A172 (cell line): ENCODE measurements at places on chromosomes 6 and 20.

GRCh38 chr20:10448270-10449156 lies 13.4 kb downstream of the SLX4IP start:
- DNase-seq: no peak

- DNase-seq: no peak
These were observed 144.0 kb downstream of the THBS2 start for GRCh38 chr6:169109411-169110220.

- DNase-seq: no peak
These were observed 632.7 kb upstream of the PTCHD4 start for GRCh38 chr6:48743738-48744137.

GRCh38 chr6:28774292-28775051 lies 149.3 kb downstream of the TRIM27 start:
- no peak for DNase-seq

- no peak for DNase-seq
These were observed 9.7 kb downstream of the BTN3A1 start for GRCh38 chr6:26411751-26412150.

DNA sequence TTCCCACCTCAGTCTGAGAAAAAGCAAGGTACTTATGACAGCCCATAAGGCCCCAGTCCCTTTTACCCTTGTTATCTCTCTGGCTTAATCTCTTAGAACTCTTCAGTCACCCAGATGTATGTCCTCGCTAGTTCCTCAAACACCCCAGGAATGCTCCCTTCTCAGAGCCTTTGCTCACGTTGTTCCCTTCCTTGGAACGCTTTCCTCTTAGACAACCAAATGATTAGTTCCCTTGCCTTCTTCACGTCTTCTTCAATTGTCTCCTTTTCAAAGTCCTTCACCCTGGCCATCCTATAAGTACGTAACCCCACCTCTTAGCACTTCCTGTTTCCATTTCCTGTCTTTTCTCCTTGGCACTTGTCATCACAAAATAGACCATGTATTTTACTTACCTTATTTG lies 1.1 kb upstream of the APOBEC2 start:
- DNase-seq: no peak

- DNase-seq: no peak
These were observed 310.7 kb downstream of the CD83 start for GRCh38 chr6:14428269-14428668.

DNA sequence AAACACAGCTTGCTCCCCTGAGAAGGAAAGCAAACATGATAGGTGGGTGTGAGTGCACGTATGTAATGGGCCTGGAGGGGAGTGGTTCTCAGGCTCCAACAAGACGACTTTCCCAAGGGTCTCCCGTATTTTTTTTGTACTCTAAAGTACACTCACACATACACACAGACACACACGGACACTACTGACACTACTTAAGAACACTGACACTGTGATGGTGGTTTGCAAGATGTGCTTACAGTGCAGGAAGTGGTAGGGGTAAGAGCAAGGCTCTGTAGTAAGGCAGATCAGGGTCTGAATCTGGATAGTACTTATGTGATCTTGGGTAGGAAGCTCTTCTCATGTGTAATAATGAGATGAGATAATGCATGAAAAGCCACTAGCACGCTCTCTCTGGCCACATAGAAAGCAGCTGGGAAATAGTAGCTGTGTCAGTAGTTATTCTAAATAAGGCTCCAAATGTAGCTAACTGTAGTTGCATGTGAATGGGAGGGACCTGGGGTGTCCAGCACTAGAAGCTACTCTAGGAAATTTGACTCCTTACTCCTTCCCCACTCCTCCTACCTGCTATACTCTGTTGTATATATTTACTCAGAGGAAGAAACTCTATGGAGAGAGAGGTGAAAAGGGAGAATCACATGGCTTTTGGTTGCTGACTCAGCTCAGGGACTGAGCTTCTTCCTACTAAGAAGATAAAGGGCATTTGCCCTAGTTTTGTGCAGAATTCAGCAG lies 8.4 kb upstream of the ZBTB24 start:
- DNase-seq: peak; percentile 4

DNA sequence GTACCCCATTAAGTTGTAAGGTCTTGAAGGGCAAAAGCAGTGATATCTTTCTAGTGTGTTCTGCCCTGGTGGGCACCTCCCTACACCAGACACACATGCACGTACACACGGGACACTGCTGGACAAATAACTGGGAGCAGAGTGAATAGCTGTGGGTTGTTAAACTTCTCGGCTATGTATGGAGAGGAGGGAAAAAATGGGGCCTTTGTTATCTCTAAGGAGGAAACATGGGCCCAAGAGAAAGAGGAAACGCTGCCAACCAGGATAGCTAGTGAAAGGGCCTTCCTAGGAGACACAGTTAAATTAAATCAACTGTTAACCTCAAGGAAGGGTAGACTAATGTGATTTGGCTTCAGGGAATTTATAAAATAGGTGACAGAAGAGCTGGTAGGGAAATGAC lies 169.7 kb downstream of the MYLK4 start:
- DNase-seq: no peak

- no peak for DNase-seq
These were observed 76.5 kb downstream of the SPTLC3 start for GRCh38 chr20:13085275-13085674.

- peak; percentile 41 for DNase-seq
These were observed 1.4 kb upstream of the EPM2A start for GRCh38 chr6:145736661-145737144.

- DNase-seq: peak; percentile 64
These were observed 153.3 kb downstream of the SCML4 start for GRCh38 chr6:107670792-107671199.

GRCh38 chr6:24931718-24932691 lies 3.8 kb downstream of the RIPOR2 start:
- DNase-seq: peak; percentile 52

DNA sequence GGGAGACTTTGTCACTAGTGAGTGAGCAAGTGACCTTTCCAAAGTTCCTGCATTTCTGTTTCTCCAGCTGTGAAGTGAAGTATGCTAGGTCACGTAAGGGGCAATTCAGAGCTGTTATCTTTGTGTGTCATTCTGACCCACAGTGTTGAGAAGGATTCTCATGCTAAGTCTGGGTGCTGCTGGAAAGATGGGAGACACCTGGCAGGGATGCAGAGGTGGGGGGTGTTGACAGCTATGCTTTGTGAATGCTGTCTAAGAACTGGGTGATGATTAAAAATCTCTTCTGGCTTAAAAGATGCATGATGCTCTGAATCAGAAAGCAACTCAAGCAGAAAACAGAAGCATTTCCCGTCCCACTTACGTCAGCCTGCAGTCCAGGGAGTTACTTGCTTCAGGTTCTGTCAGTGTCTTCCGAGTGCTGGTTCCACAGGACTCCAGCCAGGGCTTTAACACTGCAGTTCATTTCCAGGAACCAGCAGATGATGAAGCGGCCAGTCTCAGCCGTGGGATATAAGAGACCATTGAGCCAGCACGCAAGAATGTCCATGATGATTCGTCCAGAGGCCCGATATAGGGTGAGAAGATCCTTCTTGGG lies 30.9 kb upstream of the ASXL1 start:
- DNase-seq: peak; percentile 48

GRCh38 chr20:44008806-44009678 lies 94.4 kb downstream of the TOX2 start:
- no peak for DNase-seq

DNA sequence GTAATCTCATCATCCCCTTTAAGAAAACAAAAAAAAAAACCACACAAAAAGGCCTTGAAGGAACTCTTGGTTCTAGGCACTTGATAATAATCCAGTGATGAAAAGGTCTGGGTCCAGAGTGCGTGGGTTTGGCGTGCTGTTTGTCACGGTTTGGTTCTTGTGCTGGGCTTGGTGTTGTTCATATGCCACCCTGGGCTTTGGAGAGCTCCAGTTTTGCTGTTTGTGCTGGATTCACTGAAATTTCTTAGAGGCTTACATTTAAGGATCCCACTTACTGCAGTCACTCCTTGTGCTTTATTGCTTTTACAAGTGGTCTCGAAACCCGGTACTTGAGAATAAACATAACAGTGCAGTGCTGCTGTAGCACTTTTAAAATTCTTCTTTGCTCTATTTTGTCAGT lies 68.8 kb upstream of the XRN2 start:
- no peak for DNase-seq

DNA sequence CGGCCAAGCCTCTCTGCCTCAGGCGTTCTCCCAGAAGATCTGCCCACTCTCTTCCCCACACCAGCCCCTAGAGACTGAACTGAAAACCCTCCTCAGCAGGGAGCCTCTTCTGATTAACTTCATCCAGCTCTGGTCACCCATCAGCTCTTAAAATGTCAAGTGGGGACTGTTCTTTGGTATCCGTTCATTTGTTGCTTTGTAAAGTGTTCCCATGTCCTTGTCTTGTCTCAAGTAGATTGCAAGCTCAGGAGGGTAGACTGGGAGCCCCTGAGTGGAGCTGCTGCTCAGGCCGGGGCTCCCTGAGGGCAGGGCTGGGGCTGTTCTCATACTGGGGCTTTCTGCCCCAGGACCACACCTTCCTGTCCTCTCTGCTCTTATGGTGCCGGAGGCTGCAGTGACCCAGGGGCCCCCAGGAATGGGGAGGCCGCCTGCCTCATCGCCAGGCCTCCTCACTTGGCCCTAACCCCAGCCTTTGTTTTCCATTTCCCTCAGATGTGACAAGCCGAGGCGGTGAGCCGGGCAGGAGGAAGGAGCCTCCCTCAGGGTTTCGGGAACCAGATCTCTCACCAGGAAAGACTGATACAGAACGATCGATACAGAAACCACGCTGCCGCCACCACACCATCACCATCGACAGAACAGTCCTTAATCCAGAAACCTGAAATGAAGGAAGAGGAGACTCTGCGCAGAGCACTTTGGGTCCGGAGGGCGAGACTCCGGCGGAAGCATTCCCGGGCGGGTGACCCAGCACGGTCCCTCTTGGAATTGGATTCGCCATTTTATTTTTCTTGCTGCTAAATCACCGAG lies 14.2 kb downstream of the VEGFA start:
- DNase-seq: no peak

DNA sequence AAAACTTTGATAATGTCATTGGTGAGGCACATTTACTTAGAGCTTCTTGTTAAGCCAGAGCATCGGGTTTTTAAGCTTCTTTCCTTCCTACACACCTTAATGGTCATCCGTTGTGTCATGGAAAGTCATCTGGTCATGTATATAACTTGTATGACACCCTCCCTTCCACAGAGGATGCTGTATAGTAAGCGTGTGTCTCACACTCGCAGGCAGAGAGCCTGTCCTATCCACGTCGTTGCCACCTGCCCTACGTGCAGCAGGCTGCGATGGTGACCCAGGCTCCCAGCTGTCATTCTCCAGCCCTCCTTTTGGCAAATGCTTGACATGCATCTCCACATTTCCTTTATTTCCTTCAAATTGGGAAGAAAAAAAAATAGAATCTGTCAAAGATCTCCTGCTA lies 85.6 kb downstream of the MYB start:
- no peak for DNase-seq

DNA sequence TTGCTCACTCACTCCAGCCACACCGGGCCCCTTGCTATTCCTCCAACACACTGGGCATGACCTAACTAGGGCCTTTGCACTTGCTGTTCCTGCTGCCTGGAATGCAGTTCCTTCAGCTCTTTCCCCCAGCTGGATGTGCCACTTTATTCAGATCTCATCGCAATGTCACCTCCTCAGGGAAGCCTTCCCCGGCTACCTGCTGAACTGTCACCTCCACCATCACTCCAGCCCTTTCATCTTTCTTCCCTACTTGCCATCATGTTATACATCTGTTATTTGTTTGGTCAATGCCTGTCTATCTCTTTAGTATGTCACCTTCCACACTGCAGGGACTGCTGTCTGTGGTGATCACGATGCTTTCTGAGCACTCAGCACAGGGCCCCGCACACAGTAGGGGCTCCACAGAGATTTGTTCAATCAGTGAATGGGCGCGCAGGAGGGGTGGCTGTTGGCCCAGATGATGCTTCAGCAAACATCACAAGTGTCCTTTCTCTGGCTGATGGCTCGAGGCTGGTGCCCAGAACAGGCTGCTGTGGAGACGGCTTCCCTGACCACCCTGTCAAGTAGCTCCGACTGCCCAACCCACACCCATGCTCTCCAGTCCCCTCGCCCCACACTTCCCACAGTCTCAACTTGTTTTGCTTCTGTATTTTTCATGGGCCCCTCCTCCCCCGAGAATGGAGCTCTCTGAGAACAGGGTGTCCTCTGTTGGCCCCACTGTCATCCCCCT lies 31.8 kb downstream of the CEBPB start:
- no peak for DNase-seq

- DNase-seq: no peak
These were observed 8.5 kb downstream of the ZBP1 start for GRCh38 chr20:57611586-57612311.

DNA sequence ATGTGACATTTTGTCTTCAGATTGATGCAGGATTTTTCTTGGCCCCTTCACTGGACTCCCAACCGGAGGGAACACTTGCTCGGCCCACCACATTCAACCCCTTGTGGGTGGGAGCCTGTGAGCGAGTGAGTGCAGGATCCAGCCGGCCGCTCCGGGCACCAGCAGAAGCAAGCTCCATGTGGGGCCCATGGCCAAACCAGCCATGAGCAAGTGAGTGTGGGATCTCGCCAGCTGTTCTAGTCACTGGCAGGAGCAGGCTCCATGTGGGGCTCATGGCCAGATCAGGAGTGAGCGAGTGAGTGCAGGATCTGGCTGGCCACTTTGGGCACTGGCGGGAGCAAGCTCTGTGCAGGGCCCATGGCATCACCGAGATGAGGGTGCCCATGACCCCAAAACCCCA lies 42.6 kb downstream of the OSTM1 start:
- DNase-seq: no peak

GRCh38 chr20:50093240-50093639 lies 19.7 kb downstream of the UBE2V1 start:
- no peak for DNase-seq

GRCh38 chr6:79600812-79601609 lies 30.1 kb upstream of the SH3BGRL2 start:
- peak; percentile 72 for DNase-seq

DNA sequence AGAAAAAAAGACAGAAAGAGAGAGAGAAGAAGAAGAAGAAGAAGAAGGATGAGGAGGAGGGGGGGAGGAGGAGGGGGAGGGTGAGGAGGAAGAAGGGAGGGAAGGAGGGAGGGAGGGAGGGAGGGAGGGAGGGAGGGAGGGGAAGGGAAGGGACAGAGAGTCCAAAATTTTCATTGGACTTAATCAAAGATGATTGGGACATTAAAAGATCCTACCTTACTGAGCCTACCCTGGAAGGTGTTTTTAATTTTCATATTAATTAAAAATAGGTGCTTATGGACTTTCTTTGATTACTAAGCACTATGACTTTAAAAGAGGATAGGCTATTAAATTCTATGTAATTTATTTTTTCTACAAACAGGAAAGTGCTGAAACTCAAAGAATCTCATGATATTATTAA lies 299.9 kb upstream of the THEMIS start:
- DNase-seq: no peak

DNA sequence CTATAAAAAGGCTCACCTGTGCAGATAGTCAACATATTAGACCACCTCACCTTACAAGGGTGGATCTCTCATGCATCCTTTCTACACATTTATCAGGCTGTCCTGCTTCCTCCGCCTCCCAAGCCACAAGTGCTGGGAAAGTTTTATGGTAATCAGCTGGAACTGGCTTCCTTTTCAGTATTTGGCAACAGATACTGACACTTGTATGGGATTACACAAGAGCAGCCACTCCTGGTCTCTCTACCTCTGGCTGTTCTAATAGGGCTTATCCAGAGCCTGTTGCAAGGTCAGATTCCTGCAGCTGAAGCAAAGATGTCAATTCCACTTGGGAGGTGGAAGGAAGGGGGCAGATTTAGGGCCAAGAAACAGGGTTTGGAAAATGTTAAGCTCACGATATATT lies 503 bp upstream of the GPLD1 start:
- no peak for DNase-seq

- DNase-seq: no peak
These were observed 20.9 kb downstream of the EDN1 start for GRCh38 chr6:12311106-12311505.
